ENCODE measurements at places on chromosomes 7 and 10. TPM values are rescaled to one million over a fixed set of nuclear protein-coding genes. Genes with fewer than 3 reads are reported as not detected.

Gene RNF148
- 1.2 TPM for total RNA-seq

Gene CLDN3
- total RNA-seq, result not detected

Gene OR2A1
- total RNA-seq, result not detected

DNA sequence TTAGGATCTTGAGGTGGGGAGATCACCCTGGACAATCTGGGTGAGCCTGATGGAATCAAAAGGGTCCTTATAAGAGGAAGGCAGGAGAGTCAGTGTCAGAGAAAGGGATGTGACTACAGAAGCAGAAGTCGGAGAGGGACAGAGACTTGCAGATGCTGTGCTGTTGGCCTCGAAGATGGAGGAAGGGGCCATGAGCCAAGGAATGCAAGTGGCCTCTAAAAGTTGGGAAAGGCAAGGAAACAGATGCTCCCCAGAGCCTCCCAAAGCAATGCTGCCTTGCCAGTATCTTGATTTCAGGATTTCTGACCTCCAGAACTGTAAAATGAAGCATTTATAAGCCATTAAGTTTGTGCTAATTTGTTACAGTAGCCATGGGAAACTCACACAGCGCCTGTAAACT lies 165.2 kb downstream of the FANK1 start:
- DNase-seq, result no peak

- DNase-seq, result no peak
Observed at GRCh38 chr7:100221231-100221718, 1.5 kb downstream of the PVRIG start.

DNA sequence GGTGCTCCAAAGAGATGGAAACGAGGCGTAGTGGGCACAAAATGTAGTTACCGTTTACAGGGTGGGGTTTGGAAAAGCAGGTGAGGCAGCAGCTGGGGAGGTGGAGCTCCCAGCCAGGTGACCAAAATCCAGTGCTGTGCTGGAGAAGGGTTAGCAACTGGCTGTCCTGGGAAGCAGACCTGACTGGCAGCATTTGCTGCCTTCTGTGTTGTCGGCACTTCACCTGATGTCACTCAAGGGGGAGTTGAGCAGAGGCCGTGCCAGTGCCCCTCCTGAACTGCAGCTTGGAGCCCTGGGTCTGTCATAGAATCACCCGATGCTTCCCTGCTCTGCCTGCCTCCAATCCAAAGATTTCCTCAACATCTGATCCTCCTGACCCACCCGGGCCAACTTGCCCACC lies 12.8 kb downstream of the GCK start:
- DNase-seq, result no peak

DNA sequence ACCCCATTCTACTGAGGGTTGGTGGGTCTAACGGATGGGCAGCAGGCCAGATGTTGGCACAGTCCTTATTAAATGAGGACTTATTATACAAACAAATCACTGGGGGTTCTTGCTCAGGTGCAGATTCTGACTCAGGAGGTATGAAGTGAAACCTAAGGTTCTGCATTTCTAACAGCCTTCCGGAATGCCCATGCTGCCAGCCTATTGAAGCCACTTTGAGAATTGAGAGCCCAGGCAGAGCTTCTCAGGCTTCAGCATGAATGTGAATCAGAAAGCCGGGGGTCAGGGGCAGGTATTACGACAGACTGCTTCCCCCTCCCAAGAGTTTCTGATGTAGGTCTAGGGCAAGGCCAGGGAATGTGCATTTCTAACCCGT lies 34.1 kb upstream of the NPFFR1 start:
- no peak for DNase-seq

GRCh38 chr7:41685684-41686083 lies 17.2 kb downstream of the INHBA start:
- no peak for DNase-seq

- no peak for DNase-seq
Observed at GRCh38 chr7:90579181-90579688, 16.9 kb upstream of the CDK14 start.

DNA sequence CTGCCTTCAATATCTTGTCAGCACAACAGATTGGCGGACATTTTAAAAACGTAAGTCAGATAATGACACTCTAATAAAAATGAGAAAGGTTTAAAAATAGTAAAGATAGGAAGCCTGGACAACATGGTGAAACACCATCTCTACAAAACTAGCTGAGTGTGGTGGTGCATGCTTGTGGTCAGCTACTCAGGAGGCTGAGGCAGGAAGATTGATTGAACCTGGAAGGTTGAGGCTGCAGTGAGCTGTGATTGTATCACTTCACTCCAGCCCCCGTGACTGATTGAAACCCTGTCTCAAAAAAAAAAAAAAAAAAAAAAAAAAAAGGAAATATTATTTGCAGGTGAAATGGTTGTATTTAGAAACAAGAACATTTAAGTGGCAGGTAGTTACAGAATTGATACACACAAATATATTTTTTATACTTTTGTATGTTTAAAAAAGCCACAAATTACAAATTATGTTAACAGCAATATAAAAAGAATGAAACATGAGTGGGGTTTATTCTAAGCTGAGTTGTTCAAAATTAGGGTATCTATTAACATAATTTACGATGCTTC lies 141.9 kb downstream of the ADK start:
- DNase-seq, result no peak

DNA sequence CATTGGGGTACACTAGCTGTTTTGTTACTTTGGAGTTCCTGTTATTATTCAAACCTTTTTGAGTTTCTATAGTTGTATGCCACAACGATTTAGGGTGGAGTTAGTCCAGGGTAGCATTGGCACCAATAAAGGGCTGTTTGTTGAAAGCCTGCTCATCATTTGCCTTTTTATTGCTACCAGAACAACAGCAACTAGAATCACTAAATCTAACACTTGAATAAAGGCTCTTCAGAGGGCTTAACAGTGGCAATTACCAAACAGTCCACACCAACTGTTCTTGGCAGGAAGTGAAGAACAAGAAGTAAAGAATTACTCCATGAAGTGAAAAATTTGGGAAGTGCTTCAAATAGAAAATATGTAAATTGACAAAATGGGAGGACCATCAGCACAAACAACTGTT lies 621.4 kb downstream of the PHTF2 start:
- DNase-seq, result no peak

DNA sequence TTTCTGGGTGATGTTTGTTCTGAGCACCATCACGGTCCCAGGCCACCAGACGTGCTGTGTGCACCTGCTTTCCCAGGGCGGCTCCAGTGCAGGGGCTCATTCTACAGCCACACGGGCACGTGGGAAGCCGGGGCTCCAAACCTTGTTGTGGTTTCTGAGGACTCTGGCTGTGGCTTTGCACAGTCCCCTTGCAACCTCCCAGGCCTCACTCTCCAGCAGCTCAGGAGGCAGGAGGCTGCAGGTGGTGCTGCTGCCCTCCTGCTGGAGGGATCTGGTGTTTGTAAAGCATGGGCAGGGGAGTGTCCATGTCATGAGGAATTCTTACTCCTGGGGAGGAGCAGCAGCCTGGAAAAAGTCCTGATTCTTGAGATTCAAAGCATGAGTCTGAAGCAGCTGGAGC lies 54.3 kb downstream of the INSYN2A start:
- no peak for DNase-seq

GRCh38 chr10:24737001-24737400 lies 13.3 kb upstream of the ARHGAP21 start:
- DNase-seq, result no peak

DNA sequence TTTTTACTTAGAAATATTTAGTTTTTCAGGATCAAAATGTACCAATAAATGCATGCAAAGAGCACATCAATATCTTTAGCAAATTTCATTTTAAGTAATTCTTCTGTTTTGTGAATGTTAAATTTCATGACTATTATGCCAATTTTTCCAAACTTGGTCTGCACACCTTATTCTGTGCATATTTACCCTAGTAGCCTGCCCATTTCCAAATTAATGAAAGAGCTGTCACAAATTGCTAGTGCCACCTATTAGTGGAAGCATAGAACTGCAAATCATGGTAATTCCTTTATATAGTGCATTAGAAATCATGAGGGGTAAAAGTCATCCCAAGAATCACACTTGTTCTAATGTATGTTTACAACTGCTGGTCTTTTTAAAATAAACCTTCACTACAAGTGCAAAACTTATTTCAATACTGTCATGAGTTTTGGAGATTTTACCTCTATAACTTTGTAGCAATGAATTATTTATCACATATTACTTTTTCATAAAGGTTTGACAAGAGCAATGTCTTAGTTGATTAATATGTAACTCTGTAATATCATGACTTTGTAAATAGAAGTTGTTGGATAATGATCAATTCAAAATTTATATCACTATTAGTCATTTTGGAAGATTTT lies 5.7 kb downstream of the SEMA3A start:
- no peak for DNase-seq

GRCh38 chr10:50579491-50580261 lies 44.1 kb downstream of the SGMS1 start:
- no peak for DNase-seq

DNA sequence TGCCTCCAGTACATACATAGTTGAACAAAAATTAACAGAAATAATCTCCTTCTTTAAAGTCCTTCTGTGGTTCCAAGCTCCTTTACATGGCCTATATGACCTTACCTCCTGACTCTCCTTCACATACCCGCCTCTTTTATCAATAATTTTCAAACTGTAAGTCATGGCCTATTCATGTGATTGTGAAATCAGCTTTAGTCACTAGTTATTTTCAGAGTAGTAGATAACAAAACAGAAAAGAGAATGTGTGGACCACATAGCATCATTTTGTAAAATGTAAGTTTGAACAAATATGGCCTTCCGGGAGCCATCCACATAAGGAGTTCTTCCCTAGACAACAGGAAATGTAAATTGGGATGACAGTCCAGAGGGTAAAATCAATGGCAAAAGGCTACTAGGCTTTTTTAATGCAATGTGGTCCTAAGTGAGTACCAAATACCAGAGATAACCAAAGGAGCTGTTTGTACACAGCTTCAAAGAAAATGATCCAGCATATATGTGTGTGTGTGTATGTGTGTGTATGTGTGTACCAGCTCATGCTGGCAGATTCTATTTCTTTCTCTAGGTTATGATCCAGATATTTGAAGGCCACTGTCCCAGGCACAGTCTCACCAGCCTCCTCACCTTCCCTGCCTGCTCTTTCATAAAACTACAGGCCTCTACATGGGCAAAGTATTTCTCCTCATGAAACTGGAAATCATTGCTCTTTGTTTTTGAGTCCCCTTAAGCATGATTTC lies 12.3 kb upstream of the FAM133B start:
- DNase-seq, result no peak

- DNase-seq, result no peak
Observed at GRCh38 chr7:35777121-35777520, 23.7 kb upstream of the SEPTIN7 start.

- DNase-seq, result no peak
Observed at GRCh38 chr10:114605155-114605797, 52.8 kb downstream of the ABLIM1 start.
